ENCODE measurements at places on chromosomes 7 and 10. TPM values are rescaled to one million over a fixed set of nuclear protein-coding genes. Genes with fewer than 3 reads are reported as not detected.

DNA sequence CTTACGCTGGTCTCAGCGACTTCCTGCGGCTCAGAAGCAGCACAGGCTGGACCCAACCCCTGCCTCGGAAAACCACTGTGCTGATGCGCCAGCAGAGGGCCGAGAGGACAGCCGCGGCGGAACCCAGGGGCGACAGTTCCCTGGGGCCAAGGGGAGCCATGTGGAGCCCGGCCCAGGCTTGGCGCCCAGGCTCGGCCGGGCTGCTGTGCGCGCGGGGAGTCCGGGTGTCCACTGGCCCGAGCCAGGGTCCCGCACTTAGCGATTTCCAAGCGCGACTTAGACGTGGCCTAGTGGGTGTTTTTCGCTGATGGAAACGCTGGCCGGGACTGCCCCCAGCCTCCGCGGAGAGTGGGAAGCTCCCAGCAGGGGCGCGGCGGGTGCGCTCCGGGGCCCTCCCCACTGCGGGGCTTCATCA, 18.6 kb upstream of the ZNF32 start:
- no peak for DNase-seq

- DNase-seq = no peak
These were observed 26.8 kb upstream of the ARMC3 start for GRCh38 chr10:22900841-22901601.

Gene GDF10
- not detected for total RNA-seq

Gene AGBL3
- 1.3 TPM for total RNA-seq

Gene NFE2L3
- total RNA-seq = 28.6 TPM

Gene ZNF862
- total RNA-seq = 3.7 TPM

Data from foreskin keratinocyte (primary cell).